ENCODE measurements at places on chromosomes 1 and 21. TPM values are rescaled to one million over a fixed set of nuclear protein-coding genes. Genes with fewer than 3 reads are reported as not detected.

Gene SPTA1
- not detected for total RNA-seq

Gene F3
- 10.3 TPM for total RNA-seq

Gene ACTL8
- 0.30 TPM for total RNA-seq

Gene FCER1G
- not detected for total RNA-seq

Gene NUDT4B
- 11.0 TPM for total RNA-seq

Gene RGS8
- not detected for total RNA-seq

Gene DENND2C
- total RNA-seq, result 0.84 TPM

Gene NUP210L
- total RNA-seq, result not detected

Gene PTPRC
- total RNA-seq, result not detected

Gene AKIRIN1
- 28.2 TPM for total RNA-seq

Gene FOXO6
- not detected for total RNA-seq

Gene PEF1
- 93.5 TPM for total RNA-seq

Gene ZSCAN20
- total RNA-seq, result 4.9 TPM

Gene LTN1
- 11.7 TPM for total RNA-seq

Gene TINAGL1
- 2.8 TPM for total RNA-seq

Gene RCC1
- 65.0 TPM for total RNA-seq

Gene OR6K3
- not detected for total RNA-seq

Gene IL22RA1
- total RNA-seq, result not detected

Gene PADI2
- under 0.01 TPM for total RNA-seq

Gene GUCA2A
- not detected for total RNA-seq

Gene ATP6V0B
- 114 TPM for total RNA-seq

Gene GJA9
- not detected for total RNA-seq

Gene GABPB2
- 5.5 TPM for total RNA-seq

Gene HSD11B1
- total RNA-seq, result 20.5 TPM

Gene DMRTA2
- total RNA-seq, result not detected

Gene COL11A1
- total RNA-seq, result 8.8 TPM

Gene CFHR3
- not detected for total RNA-seq

Gene GBP2
- total RNA-seq, result 1.9 TPM

Gene MAB21L3
- total RNA-seq, result not detected

Gene PTPRU
- total RNA-seq, result 29.1 TPM

Gene RGS7
- total RNA-seq, result 0.50 TPM

Gene ZNF695
- 3.0 TPM for total RNA-seq

Gene CYP4Z1
- not detected for total RNA-seq

Gene SYPL2
- 0.15 TPM for total RNA-seq

Gene FALEC
- total RNA-seq, result not detected

Gene CNKSR1
- total RNA-seq, result 0.17 TPM

All from bronchus fibroblast of lung (primary cell).